ENCODE measurements at places on chromosomes 5 and 9. TPM values are rescaled to one million over a fixed set of nuclear protein-coding genes. Genes with fewer than 3 reads are reported as not detected.

DNA sequence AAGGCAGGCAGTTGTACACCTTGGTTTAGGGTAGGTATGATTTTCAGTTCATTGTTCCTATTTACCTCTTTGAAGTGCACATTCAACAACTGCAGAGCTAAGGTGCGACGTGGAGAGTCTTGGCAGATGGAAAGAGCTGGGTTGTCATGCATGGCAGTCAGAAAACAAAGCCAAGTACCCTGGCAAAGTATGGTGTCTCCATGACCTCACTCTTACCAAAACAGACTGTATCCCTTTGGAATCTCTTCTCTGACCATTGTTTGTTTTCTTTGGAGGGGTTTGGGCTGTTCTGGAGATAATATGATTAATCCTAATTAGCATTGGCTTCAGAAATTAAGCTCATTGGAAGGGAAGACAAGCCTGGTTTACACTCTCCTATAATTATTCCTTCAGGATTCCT lies 665.7 kb downstream of the DNAH5 start:
- DNase-seq, result no peak

Gene CCDC107
- 23.9 TPM for total RNA-seq

DNA sequence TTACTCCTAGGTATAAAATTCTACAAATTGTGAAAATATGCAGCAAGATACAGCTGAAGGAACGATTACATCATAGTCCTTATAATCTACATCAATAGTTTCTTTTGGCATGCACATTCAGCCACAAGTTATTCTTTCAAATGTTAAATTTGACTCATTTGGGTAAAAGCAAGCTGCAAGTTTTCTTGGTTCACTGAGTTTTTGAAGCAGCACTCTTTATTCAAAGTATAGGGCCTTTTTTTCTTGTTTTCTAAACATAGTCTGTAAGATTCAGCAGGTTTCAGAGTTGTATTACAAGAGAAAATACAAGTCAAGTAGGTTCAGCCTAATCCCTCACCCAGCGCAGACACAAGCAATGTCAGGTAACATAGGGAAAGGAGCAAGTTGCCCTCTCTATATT lies 981.5 kb downstream of the PTPRD start:
- no peak for DNase-seq

Gene OR1L1
- total RNA-seq, result not detected

Gene CDC37L1
- total RNA-seq, result 30.1 TPM

DNA sequence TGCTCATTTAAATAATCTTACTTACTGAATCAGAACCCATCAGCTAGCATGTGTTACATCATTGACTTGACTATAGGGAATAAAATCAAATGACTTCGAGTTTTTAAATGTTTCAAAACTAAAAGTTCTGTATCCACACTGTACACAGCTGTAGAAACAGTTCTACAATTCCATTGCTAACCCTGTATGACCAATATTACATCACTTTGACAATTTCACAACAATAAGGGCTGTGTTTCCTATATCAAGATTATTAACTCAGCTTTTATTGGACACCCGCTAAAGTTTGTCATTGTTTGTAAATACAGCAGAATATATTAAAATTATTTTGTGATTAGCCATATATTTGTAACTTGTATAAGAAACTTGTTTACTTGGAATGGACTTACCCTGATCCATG lies 540.8 kb downstream of the PRELID2 start:
- DNase-seq, result no peak

- no peak for DNase-seq
Observed at GRCh38 chr5:178176791-178177190, 10.4 kb downstream of the GMCL2 start.

DNA sequence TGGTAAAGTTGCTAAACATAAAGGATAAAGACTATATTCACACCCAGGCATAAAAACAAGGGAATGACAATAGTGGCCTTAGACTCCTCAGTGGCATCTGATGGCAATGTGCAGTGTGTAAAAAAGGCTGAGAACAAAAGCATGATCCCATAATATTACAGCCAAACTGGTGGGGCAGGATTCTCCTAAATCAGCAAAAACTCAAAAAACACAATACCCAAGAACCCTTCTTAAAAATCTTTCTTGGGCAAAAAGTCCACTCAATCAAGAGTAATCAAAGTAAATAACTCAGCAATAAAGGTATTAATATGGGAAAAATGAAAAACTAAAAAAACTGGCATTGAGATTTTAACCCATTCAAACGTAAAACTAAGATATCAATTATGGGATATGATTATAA lies 1.6 kb upstream of the MOCS2 start:
- no peak for DNase-seq

- no peak for DNase-seq
Observed at GRCh38 chr5:157327771-157328170, 61.8 kb downstream of the CYFIP2 start.

- no peak for DNase-seq
Observed at GRCh38 chr9:94822273-94822672, 95.8 kb downstream of the AOPEP start.

DNA sequence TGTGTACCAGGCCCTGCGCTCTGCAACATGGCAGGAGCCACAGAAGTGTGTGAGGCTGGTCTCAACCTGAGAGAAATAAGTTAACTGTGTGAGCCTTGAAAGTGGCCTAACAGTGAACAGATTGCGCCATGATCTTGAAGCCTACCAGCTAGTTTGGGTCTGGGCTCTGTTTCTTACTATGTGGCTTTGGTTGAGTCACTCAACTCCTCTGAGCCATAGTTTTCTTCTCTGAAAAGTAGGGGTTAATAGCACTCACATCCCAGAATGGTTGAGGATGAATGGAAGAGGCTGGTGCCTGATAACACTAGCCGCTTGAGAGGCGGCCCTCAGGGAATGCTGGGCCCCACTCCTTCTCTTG lies 121.5 kb downstream of the RGS3 start:
- no peak for DNase-seq

GRCh38 chr5:143447983-143448382 lies 44.5 kb upstream of the NR3C1 start:
- no peak for DNase-seq

Gene GBGT1
- total RNA-seq, result 13.8 TPM

Gene NOL6
- 35.8 TPM for total RNA-seq

Gene CDH12
- total RNA-seq, result 12.8 TPM

DNA sequence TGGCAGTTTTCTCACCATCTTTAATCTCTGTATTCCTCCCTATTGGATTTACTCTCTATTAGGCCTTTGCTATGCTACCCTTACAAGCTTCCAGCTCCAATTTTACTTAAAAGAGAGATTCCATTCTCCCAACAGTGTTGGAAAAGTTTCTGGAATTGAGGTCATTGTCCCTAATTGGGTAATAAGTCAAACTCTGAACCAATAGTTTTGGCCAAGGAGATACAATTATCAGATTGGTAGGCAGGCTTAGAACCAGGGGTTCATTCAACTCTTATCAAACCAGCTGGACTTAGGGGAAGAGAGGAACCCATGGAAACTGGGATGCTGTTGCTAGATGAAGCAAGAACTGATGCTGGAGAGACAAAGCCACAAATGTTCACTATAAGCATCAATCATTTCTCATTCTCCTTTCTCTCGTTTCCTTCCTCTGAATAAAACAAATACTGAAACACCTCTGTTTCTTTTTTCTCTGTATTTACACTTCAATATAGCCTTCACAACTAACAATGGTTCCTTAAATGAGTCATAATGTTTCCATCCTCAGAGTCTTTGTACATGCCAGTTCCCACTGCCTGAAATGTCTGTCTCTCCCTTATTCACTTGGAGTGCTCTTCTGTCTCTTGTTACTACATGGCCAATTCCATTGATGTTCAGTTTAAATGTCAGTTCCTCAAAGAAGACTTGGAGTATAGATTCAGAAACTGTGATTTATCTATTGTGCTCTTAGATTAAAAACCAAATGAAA lies 587.3 kb downstream of the GABRG2 start:
- no peak for DNase-seq

GRCh38 chr5:90528601-90529193 lies 687 bp downstream of the LYSMD3 start:
- no peak for DNase-seq

GRCh38 chr9:123599781-123600180 lies 243.8 kb downstream of the CRB2 start:
- DNase-seq, result no peak

- DNase-seq, result no peak
Observed at GRCh38 chr5:134642931-134643530, 5.6 kb upstream of the SEC24A start.

Gene DROSHA
- total RNA-seq, result 62.1 TPM

- DNase-seq, result no peak
Observed at GRCh38 chr5:160619381-160619780, 197.7 kb downstream of the PTTG1 start.

DNA sequence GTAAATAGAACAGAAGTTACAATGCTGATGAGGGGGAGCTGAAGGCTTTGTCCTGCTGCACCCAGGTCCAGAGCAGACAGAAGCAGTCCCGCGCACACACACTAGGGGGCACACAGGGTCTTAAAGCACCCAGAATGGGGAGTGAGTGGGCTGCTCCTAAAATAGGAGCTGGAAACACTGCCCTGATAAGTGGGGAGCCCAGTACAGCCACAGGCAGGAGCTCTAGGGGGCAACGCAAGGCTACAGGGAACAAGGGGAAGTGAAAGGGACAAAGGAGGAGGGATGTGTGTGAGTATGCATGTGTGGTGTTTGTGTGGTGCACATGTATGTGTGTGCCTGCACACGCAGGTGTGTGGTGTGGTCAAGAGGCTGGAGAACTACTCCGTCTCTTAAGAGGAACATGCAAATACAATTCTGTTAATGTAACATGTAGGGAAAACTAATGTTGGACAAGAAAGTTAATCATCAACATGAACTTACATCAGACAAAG lies 191.5 kb downstream of the ROR2 start:
- no peak for DNase-seq

Gene TAF11L5
- 1.9 TPM for total RNA-seq

Gene MVB12B
- 75.7 TPM for total RNA-seq

Gene NSG2
- total RNA-seq, result 191 TPM

GRCh38 chr5:125257057-125257972 lies 510.9 kb upstream of the ZNF608 start:
- DNase-seq, result no peak

DNA sequence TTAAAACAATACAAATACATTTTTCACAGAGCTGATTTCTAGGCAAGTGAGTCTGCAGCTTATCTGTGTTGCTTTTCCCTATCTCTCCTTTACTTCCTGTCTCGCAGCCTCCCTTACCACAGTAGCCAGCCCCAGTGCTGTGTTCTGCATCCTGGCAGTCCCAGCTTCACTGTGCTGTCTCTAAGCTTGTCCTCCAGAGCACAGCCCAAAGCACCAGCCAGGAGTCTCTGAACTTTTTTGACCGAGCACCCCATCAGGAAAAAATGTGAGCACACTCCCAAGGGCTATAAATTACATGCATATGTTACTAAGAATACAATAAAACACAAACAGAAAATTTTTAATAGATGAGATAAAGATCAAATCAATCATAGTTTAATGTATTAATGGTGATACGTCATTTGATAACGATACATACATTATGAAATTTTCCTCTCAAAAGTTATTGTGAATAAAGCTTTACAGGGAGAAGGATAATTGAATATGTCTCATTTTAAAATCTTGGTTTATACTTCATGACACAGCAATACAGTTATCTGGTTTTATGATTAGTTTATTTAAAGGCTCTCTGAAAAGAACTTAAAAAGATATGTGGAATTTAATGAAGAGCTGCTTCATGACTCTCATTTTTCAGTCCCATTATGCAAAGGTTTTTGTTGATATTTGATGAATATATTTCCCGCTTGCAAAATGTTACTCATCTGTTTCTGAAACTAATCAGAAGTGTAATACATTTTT lies 7.3 kb upstream of the RHOBTB3 start:
- DNase-seq, result no peak

DNA sequence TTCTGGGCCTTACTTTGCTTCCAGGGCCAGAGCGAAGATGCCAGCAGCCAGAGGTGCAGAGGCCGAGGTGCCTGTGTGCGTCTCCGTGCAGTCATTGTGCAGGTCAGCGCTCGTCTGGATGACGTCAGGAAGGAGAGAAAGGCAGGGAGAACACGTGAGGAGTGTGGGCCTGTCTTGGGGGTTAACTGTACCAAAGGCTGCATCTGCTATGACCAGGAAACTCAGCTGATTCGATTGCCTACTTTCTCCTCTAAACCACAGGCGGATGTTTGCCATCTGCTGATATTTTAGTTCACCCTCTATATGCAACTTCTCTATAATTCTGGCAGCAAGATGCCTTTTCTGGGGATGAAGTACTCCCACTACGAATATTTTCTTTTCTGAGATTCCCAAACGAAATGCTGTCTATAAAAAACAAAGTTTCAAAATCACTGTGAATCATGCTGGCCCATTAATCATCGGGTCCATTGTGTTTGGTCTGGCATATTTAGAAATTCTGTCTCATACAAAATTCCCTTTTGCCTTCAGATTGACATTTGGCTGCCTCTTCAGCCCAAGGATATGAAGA lies 24.8 kb downstream of the PCSK1 start:
- no peak for DNase-seq

DNA sequence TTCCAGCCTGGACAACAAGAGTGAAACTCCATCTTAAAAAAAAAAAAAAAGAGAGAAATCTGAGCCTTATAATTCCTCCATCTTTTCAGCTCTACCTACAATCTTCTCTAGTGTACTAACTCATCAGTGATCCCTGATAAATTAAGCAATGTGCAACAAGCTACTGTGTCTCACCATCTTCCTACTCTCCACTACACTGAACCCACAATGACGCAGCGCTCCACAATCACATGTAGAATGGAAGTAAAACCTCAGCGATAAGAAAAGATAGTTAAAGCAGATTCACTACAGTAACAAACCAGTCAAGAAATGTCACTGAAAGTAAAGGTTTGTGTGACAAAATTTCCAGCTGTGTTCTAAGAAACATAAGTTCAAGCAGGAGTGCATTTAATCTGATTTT lies 13.5 kb downstream of the ABCA1 start:
- no peak for DNase-seq

GRCh38 chr5:173451031-173451430 lies 122.8 kb upstream of the STC2 start:
- no peak for DNase-seq

GRCh38 chr5:143495821-143496275 lies 92.4 kb upstream of the NR3C1 start:
- no peak for DNase-seq

DNA sequence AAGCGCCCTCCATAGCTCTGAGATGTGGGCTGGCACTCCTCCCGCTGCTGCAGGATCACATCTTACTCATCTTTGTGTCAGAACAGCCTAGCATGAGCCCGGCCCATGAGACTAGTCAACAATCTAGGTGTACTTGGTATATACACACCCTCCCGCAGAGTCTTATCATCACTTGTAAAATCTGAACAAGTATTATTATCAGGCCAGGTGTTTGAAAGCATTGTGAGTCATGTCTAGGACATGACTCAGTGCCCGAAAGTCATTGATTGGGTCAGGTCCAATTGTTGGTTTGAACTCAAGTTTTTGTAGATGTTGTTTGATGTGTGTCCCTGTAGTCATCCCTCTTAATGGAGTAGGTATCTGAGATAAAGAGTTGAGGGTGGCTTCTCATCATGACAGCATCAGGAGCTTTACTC lies 108.7 kb downstream of the CFAP90 start:
- DNase-seq, result no peak

Gene TTLL11
- total RNA-seq, result 67.0 TPM

DNA sequence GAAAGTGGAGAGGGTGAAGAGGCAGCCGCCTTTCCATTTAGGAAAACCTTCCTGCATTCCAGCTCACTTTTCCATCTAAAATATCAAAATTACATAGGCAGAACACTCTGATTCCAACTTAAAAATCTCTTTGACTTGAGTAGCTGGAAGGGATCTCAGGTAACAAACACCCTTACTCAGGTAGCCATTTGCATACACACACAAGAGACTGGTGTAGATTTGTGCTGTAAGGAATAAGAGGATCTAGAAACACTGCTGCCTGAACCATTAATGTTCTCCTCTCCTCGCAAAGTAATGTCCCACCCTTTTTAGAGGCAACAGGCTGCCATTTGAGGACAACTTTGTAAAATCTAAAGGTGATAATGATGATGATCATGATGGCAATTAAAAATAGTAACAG lies 53.5 kb downstream of the BNC2 start:
- no peak for DNase-seq

Data from dorsolateral prefrontal cortex (tissue), 122 donors.